ENCODE measurements at places on chromosomes 6 and 20.

DNA sequence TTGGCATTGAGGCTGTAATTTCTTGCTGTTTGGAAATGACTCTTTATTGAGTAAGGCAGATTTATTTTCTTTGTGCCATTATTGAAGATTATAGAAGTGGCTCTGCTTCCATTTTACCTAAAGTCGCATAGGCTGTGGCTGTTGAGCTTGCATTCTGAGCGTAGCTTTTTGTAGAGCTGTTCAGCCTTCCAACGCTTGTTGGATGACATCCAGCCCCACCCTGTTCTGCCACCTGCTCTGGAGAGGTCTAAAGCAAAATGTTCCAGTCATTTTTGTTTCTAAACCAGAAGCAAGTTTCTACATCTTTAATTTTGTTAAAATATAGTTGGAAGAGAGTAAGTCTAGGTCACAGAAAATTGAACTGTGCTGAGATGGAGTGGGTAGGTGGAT is 24.4 kb downstream of the UST start:
- no peak for DNase-seq

DNA sequence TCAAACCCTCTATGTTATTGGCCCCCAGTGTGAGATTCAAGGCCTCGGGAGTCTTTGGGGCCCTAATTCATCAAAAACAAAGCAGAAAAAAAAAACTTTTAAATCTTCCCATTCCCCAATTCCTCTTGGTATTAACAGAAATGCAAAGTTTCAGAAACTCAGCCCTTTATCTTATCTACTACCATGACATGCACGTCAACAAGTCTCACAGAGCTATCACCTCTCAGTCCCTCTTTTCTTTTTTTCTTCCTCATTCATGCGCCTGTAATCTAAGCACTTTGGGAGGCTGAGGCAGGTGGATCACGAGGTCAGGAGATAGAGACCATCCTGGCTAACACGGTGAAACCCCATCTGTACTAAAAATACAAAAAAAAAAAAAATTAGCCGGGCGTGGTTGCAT is 22.7 kb downstream of the SAMD3 start:
- no peak for DNase-seq

DNA sequence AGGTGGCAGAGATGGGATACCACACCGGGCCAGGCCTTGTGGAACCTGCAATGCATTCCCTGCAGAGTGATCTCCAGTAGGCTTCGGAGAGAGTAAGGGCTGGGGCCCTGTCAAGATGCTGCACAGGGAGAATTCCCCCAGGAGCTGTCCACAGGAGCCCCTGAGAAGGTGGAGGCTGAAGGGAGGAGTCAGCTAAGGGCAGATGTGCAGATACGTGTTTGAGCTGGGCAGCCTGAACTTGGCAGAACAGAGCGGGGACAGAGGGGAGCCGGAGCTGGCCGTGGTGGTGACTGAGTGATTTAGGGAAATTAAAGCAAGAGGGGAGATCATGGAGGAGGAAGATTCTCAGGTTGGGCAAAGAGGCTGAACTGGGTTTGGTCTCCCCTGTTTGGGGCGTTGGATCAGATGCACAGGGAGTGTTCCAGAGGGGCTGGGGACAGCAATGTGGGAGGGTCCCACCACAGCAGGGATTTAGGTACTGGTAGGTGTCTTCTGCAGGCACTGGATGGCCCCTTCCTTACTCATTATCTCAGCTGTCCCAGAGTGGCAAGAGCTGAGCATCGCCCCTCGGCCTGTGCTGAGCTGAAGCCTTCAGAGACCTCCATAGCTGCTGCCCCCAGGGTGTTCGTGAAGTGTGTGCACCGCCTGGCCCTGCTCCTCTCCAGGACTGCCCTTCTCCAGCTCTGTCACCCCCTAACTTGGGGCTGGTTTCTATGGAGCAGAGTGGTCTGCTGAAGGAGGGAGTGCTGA is 3.8 kb upstream of the NCR2 start:
- no peak for DNase-seq

GRCh38 chr20:45810191-45810970 is 2.1 kb upstream of the UBE2C start:
- DNase-seq, result no peak

DNA sequence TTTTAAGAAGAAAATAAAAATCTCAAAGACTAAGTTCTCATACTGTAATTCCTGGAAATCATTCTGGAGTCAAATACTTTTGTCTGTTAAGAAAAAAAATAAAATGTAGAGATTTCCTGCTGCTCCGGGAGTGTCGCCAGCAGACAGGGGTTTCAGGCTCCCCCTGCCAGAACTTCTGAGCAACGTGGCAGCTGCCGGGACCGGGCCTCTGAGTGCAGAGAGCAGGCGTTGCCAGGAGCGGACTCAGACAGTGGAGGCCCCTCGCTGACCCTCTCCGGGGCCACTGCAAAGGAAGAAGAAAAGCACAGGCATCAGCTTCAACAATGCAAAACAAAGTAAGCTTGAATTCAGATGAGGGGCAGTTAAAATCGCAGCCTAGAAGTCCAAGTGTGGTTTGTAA is 95.5 kb downstream of the THBS2 start:
- DNase-seq, result no peak

DNA sequence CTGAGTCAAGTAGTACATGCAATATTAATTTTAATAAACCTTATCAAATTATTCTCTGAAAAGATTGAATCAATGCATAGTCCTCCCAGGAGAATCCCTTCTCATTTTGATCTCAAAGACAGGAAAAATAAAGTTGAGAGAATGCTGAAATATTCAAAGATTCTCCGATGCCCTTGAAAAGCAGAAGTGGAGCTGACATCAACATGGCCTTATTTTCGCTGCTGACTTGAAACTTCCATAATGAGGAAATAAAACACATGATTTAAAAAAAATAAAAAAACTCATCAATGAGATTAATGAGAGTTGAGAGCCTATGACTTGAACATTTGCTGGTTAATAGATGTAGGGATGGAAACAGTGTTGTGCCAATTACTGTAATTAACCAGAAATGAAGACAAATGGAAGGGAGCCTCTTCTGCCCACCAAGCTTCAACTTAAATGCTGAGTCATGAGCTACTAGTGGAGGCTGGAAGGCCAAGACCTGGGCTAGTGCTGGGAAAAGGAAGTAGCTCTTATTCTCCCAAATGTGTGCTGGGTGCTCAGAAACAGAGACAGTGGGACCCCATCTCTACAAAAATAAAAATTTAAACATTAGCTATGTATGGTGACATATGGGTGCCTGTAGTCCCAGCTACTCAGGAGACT is 139.9 kb downstream of the BFSP1 start:
- no peak for DNase-seq

DNA sequence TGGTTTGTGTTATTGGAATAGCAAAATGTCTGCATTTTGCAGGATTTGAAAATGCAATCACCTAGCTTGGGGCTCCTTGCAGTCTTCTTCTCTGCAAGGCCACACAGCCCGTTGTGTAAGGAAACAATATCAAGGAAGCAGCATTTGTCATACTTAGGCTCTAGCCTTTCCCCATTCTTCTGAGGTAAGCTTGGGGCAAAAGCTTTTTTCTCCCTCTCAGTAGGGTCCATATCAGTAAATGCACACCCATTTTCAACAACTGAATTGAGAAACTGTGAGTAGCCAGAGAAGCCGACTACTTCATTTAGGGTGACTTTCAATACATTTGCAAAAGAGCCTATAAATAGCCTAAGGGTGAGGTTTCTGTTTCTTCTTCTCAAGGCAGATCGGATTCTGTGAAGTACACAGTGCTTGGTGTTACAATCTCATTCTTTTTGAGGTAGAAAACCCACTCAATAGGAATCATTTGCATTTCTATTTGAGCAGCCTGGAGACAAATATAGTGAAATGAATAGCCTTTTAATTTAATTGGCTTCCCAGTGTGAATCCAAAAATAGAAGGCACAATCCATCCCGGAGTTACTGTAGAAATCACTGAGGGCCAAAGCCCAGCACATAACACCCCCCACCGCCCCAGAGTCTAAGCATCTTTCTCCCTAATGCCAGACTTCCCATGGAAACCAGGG is 61.8 kb downstream of the BTBD3 start:
- no peak for DNase-seq

GRCh38 chr6:15621203-15622044 is 41.4 kb downstream of the DTNBP1 start:
- no peak for DNase-seq

DNA sequence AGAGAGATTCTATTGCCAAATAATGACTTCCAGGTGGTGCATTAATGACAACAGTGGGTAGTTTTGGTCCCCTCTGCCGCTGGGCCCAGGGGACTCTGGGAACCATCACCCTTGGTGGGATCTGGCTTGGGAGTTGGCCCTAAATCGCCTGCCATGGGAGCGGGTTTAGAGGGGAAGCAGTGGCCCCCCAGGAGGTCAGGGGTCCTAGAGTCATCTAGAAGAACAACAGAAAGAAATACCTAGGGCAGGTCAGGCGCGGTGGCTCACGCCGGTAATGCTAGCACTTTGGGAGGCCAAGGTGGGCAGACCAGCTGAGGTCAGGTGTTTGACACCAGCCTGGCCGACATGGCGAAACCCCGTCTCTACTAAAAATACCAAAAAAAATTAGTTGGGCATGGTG is 17.8 kb upstream of the ARFGEF2 start:
- DNase-seq, result no peak

GRCh38 chr6:141877275-141877983 is 255.3 kb upstream of the GJE1 start:
- DNase-seq, result no peak

GRCh38 chr6:45504947-45505346 is 127.2 kb upstream of the SUPT3H start:
- no peak for DNase-seq

GRCh38 chr6:141464896-141465295 is 667.8 kb upstream of the GJE1 start:
- no peak for DNase-seq

DNA sequence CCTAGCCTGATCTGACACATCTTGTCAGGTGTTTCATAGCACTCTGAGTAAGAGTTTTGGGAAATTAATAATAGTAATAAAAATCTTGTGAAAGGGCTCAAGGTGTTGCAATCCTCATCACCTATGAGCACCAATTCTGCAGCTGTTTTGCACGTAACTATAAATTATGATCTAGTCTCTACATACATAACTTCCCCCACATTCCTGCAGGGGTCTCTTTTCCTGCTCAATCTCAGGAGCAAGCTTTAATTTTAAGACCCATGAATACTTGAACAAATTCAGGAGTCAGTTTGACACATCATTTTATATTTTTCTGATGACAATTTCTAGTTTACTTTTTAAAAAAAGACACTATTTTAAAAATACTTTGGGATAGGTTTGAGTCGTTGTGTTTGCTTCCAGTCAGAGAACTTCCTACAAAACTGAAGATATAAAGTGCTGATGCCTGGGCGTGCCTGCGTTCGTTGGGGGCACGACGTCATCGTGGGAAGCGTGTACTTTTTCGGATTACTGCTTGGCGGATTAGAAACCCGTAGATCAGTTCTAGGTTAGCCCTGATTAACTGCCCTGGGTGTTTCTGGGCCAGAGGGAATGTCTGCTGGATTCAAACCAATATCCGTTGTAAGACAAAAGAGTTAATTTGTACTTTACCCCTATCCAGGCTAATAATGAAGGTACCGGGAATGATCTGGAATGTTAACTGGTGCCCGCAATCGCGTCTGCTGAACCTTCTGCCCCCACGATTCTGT is 1.0 kb upstream of the E2F3 start:
- DNase-seq, result peak; percentile 22

- no peak for DNase-seq
Observed at GRCh38 chr6:151536188-151536479, 42.3 kb downstream of the CCDC170 start.

DNA sequence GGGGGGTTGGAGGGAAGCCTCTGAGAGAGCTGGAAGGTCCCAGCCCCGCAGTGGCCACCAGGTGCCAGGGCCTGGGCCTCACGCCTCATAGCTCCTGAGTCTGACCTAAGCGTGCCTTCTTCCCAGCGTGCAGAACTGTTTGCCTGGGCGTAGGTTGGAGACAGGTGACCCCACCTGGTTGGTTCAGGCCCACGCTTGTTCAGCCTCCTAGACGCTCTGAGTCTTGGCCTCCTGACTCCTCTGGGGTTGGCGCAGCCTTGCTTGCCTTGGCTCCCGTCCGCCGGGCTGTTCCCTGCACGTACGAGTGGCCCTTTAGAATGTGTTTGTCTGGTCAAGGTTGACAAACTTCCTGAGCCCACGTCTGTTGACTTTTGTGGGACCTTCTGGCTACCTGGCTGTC is 70.8 kb downstream of the EYA2 start:
- DNase-seq, result no peak

DNA sequence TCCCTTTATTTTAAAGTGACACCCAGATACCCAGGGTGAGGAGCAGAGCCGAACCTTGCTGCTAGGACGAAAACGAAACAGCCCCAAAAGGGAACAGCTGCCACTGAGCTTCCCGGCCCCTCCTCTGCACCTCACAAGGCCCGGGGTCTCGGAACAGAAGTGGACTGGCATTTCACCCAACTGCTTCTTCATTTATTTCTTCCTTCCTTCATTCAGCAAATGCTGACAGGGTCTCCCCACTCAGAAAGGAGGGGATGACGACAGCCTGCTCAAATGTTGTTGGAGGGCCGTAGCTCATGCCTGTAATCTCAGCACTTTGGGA is 220.3 kb downstream of the PREX1 start:
- no peak for DNase-seq

- DNase-seq, result no peak
Observed at GRCh38 chr6:24875534-24875901, 60.2 kb downstream of the RIPOR2 start.

DNA sequence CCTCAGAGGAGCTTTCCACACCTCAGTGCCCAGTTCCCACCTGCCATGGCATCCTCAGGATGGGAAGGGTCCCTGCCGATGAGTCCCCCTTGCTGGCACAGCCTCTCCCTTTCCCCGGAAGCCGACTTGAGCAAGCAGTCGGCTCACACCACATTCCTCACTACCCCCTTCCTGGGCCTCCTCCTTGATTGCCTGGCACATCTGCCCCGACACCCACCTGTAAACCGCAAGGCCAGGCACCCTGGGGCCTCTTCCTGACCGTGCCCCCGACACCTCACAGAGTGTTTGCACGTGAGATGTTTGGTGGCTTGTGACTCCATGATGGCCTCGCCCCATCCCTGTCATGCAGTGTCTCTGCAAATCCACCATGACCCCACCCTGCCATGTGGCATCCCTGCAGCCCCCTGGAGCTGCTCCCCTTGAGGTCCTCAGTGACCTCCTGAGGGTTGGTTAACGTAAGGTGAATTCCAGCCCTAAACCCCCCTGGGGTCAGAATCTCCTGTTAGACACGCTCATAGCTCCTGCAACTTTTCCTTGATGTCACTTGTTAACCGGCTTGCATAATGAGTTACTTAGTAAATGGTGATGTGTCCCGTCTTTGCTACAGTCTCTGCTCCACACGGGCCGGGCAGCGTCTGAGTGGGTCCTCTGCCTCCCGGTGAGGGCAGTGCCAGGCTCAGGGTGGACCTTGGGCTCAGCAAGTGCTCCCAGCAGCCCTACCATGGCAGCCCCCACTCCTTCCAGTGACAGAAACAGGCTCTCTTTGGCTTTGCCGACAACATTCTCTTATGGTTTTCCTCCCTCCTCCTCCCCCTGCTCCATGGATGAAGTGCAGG is 115.9 kb upstream of the FRMD1 start:
- DNase-seq, result no peak

All from activated naive CD4-positive, alpha-beta T cell treated with anti-CD3 and anti-CD28 coated beads, Interleukin-2, amount 50 U/mL, for 72 hours (primary cell).